LoVo (cell line): ENCODE measurements at places on chromosomes 3 and 15.
A peak's percentile ranks its signal among the peaks of the same experiment; 100 is the strongest.

DNA sequence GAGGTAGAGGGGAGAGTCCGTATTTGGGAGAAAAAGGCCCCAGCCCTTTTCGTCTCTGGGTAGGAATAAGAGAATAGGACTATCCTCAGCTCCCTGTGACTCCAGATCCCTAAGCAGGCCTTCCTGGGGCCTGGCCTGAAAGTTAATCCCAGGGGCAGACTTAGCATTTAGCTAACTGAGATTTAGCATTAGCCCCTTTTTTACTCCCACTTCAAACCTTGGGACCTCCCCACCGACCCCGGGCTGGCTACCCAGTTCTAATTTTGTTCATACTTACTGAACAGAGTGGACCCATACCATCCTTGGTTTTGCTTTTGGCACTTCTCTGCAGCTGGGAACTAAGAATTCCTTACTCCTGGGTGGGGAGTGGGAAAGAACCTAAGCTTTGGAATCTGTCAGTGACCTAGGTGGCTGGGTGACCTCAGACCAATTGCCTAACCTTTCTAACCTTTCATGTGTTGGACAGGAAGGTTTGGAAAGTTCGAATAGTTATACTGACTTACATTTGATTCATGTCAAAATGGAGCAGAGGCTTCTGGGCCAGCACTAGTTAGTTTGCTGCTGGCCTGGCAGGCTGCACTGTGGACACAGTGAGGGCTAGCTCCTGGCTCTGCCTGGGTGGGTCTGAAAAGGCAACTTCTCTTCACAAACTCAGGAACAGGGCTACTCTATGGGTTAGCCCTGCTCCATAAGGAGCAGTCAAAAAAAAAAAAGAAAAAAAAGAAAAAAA is 11.6 kb downstream of the TTC21A start:
- DNase-seq: no peak

GRCh38 chr3:196340466-196340865 is 2.3 kb upstream of the TM4SF19 start:
- no peak for DNase-seq

DNA sequence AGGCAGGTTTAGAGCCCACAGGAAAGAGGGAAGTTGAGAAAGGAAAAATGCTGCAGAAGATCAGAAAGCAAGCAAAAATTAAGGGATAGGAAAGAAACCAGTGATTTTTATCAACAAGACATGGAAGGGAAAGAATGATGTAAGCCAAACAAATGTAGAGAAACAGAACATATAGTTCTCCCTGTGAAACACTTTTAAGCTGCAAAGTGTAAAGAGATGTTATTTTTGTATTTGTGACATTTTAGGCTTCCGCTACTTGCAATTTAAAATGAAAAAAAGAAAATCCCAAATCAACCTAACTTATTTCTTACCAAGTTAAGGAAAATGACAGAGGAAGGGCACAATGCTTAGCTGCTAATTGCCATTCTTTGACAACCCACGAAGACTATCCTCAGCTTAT is 111.6 kb downstream of the PDCD6IP start:
- DNase-seq: no peak

- no peak for DNase-seq
Observed at GRCh38 chr3:98584547-98584946, 8.9 kb downstream of the CPOX start.

- no peak for DNase-seq
Observed at GRCh38 chr15:55654561-55655031, 66.5 kb upstream of the PYGO1 start.

DNA sequence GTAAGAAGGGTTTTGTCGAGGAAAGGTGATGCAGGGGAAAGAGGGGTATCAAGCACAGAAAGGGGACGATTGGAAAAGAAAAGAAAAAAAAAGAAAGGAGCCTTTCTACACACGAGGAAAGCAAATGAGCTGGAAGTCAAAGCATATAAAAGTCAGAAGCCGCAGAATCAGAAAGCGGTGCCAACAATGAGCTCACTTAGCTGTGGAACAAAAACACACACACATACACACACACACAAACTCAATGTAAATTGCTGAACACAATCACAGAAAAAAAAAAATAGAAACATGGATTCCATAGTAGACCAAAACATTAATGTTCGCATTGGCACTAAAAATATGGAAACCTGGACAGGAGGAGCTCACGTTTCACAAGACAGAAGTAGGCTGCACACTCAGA is 63.4 kb upstream of the FEZF2 start:
- no peak for DNase-seq

GRCh38 chr3:23650371-23651140 is 155.2 kb upstream of the UBE2E1 start:
- DNase-seq: no peak

- DNase-seq: no peak
Observed at GRCh38 chr3:108322352-108322751, 26.0 kb downstream of the HHLA2 start.

- peak; percentile 38 for DNase-seq
Observed at GRCh38 chr3:46943237-46944187, 33.0 kb downstream of the CCDC12 start.

DNA sequence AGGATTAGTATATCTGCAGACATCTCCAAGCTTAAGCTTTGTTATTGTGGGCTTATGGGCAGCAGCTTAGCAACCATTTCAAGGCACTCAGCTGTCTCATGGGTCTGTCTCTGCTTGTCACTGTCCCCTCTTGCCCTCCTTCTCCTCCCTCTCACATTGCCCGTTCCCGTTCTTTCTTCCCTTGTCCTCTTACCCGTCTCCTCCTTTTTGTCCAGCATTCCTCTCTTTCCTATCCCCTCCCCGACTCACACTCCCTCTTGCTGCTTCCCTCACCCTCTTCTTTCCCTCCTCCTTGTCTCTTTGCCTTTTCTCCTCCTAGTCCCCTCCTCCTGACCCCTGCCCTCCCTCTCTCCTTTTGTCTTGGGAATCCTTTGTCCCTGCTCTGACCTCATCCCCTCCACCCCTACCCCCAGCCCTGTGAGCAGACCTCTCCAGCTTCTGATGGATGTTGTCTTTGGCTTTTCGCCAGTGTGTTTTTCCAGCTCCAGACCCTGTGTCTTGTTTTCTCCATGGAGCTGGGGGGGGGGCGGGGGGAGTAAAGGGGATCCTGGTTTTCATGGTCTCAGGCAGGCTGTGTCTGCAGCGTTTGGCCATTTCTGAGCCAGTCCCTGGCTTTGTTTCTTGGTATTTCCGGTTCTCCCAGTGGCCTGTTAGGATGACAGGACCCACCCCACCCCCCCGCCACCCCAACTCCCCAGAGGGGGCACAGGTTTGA is 47.9 kb upstream of the TRAK1 start:
- DNase-seq: no peak

GRCh38 chr3:176855901-176856486 is 341.3 kb downstream of the TBL1XR1 start:
- no peak for DNase-seq

DNA sequence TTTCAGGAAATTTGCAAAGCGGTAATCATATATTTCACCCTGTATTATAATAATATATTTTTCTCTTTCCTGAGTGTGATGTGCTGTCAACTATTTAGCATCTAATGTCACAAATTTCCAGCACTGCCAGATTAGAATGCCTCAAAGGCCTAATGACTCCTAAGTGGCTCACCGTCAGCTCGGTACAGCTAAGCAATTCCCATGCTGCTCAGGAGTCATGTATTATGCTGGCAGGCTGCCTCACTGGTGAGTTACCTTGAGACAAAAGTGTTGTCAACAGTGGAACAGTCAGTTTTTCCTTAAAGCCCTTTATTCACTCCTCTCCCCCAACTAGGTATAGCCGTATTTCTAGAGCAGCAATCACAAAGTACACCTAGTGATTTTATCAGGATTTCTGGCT is 83.6 kb downstream of the NSUN3 start:
- DNase-seq: no peak

DNA sequence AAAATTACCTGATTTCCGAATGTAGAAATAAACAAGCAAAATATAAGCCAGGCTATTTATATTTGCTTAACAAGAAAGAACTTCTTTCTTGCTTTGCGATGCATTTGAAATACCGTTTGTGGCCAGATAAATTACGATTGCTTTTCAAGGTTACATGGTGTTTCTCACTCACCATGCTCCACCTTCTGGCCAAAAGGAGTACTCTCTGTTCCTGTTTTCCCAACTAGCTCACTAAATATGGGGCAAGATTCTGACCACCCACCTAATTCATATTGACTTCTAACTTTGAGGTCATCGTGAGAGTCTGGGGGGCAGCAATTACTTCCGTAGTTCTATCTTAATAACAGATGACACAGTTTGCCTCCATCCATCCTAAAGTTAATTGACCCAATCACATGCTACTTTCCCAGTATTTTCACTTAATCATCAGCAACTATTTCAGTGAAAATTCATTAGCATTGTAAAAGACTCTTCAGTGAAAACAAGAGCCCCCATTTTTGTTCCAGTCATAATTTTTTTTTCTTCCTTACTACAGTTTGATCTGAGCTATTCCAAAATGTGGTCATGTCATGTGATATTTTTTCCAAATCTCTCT is 25.9 kb downstream of the ACP3 start:
- peak; percentile 57 for DNase-seq

DNA sequence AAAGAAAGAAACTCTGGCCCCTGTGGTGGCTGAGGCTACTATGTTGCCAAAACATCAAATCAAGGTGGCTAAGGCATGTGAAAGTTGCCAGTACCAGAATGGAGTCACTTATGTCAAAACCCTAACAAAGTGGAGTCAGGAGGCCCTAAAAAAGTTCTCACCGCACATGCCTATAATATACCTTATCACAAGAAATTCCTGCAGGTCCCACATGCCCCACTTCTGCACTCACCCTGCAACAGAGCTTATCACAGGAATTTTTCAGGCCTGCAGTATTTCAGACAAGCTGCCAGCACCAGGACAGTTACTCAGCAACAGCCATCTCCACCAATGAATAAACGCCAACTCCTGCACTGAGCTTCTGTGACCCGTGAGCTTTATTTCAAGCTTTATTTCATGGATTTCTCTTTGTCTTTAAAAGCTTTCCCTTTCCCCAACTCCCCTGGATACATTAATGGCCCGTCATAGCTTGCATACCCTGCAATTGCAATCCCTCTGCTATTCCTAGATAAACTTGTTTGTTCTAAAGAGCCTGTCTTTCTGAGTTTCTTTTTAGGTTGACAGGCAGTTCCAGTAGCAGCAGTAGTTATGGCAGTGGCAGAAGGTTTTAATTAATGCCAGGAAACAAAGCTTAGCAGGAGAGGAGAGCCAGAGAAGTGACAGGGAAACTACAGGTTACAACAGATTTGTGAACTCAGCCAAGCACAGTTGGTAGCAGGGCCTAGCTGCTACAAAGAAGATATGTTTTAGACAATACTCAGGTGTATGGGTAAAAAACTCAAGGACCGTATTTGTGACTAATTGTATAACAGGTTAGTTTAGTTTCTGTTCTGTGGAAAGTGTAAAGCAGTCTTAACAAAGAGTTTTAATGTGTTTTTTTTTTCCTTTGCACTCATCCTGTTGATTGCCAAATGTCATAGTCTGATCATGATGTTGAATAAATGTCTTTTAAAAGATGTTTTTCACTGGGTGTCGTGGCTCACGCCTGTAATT is 15.9 kb upstream of the TMEM42 start:
- no peak for DNase-seq

DNA sequence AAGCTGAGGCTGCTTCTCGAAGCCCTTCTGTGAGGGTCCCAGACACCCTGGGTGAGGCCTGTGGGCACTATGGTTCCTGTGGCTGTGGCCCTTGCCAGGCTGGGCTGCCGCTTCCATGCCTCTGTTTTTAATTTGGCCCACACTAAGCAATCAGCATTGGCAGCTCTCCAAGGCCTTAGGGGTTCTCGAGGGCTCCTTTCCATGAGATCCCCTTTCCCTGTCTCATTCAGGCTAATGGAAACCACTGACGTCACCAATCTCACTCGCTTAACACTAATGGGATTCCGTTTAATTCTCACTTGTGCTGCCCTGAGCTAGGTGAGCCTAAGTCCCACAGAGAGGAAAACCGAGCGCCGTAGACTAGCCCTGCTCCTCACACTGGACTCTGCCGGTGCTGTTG is 60.2 kb upstream of the RAB6B start:
- DNase-seq: no peak

DNA sequence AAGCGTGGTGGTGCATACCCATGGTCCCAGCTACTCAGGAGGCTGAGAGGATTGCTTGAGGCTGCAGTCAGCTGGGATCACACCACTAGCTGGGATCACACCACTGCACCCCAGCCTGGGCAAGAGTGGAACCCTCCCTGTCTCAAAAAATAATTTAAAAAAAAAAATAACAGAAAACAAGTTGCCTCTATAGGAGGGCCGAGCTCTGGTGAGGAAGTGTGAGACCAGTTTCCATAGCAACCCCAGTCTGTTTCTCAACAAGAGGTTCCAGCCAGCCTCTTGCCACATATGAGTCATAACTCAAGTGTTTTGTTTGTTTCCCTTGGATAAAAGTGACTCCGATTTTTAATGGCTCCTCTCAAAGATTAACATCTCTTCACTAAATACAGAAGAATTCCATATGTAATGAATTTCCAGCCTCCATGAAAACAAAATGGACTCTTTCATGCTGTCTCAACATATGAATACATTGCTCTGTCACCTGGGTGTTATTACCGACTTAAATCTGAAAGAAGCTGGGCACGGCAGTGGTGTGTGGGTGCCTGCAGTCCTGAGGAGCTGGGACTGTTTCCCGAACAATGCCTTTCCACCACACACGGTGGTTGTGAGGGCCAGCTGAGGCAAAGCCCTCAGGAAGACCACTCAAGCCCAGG is 19.7 kb downstream of the TMEM43 start:
- peak; percentile 93 for DNase-seq

DNA sequence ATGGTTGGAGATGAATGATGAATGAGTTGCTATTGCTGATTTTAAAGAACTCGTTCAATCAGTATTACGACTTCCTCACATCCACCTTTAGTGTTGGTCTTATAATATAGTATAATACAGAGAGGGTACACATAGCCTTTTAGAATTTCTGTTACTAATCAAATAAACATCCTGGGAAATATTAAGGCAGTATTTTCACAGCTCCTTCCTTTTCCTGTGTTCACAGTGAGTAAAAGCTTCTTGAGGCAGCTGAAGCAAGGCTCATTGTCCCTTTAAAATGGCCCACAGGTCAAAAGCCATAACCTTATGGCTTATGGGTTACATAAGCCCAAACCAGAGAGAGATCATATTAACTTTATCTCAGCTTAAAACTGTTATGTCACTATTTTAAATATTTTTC is 1.3 kb upstream of the BTLA start:
- DNase-seq: no peak

DNA sequence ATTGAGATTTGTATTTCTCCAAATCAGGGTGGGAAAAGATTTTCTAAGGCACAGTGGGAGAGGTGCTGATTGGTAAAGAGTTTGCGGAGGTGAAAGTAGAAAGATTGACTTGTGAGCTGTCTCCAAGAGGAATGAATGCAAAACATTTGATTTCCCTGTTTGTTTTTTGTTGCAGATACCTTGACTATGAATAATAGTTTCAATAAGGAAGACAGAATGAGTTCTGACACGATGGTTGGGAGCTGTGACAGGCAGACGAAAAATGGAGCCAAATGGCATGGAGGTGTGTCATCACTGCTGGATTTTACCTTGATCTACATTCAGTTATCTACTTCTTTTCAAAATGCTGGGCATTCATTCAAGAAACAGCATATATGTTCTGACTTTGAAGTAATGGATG is 145.1 kb downstream of the NFKBIZ start:
- no peak for DNase-seq

- DNase-seq: peak; percentile 25
Observed at GRCh38 chr3:98812851-98813374, 49.8 kb downstream of the ST3GAL6 start.
